CD8-positive, alpha-beta memory T cell (primary cell): ENCODE measurements at places on chromosomes 5 and 9. TPM values are rescaled to one million over a fixed set of nuclear protein-coding genes. Genes with fewer than 3 reads are reported as not detected.
A peak's percentile ranks its signal among the peaks of the same experiment; 100 is the strongest.

DAPK1 gene
- 4.3 TPM for total RNA-seq

DDX31 gene
- total RNA-seq = 28.6 TPM

BAAT gene
- not detected for total RNA-seq

SPATA31E1 gene
- total RNA-seq = not detected

DNA sequence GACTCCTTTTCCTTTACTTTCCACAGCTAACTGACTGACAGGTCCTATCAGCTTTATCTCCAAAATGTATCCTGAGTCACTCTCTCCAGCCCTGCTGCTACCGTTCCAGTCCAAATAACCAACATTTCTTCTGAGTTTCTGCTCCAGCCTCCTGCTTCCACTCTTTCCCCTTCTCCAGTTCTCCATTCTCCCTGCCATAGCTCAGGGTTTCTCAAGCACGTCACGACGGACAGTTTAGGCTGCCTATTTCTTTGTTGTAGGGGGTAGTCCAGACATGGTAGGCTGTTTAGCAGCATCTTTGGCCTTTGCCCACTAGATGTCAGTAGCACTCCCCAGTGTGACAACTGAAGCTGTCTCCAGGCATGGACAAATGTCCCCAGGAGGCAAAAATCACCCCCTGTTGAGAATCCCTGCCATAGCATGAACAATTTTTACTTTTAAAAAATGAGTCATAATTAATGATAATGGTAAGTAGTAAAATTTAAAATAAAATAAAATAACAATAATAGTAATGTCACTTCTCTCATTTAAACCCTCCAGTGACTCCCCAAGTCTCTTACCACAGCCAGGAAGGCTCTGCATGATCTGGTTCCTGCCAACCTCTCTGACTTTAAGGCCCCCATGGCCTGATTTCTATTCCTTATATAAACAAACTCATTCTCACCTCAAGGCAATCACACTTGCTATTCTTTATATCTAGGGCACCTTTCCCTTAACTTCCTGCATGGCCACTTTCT lies 105.4 kb upstream of the FER start:
- peak; percentile 23 for DNase-seq

DNA sequence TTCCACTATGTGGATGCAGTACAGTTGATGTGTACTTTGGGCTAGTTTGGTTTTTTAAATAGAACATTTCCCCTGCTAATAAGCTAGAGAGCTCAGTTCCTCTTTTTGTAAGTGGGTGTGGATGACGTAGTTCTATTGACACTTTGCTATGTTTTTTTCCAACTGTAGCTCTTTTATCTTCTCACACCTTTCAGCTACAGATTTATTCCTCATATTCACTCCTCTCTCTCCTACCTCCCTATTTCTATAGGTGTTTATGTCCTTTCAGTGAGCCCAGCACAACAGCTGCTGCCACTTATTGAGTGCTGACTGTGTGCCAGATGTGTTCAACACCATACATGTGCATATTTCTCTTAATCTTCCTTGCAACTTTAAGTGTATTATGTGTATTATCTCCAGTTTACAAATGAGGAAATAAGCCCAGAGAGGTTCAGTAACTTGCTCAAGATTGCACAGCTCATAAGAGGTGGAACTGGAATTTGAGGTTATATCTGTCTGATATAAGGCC lies 215.7 kb downstream of the SEMA6A start:
- DNase-seq = no peak

DNA sequence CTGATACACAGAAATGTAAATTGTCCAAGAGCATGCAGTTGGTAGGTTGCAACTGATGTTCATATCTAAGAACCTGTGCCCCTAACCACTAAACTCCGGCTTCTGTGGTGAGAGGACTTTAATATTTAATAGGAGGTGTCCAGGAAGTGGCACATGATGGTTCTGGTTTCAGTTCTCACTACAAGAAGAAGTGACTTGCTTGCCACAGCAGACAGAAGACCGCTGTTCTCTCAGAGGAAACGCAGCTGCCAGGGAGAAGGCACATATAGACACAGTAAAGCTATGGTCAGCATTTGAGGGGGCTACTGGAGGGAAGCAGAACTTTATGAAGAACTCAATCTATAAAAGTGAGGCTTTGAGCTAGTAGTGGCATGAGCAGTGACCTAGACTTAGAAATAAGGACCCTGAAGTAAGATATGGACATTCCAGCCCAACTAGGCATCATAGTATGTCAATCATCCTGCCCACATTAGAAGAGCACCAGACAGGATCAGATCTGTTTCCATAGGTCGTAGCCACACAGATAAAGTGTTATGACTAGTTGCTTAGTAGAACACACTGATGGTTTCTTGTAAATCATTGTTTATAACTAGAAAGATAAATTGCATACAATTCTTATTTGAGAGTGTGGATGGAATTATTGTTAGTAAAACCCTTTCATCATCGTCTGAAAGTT lies 36.4 kb upstream of the DAB2 start:
- no peak for DNase-seq

DNA sequence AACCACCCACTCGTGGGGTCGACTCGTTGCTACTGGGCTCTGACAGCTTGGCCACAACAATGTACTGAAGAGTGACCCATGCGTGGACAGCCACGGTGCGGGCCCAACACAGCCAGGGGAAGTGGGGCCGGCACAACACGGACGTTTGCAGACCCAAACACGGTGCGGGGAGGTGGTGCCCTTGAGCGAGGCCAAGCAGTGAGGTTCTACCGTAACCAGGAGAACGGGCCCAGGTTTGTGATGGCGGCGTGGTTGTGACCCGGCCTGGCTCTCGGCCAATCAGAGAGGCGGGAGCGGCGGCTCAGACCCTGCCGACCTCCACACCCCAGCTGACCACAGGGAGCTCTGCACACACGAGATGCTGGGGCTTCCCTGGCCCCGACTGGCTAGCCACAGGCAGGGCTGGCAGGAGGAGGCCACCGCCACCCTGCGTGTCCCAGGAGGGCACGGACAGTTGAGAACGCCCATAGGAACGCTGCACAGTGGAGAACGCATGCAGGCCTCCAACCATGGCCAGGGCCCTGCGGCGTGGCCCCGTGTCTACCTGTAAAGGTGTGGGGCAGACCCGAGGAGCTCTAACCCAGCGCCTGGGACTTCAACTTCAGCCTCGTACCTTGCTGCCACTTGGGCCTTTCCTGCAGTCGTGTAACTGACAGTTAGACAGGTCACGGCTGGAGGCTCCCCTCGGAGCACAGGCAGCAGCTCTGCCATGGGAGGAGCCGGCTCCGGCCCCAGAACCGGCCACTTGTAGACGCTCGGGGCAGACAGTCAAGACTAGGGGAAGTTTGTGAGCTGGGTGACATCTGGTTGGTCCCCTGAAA lies 13.7 kb downstream of the BRD3 start:
- DNase-seq = no peak

DNA sequence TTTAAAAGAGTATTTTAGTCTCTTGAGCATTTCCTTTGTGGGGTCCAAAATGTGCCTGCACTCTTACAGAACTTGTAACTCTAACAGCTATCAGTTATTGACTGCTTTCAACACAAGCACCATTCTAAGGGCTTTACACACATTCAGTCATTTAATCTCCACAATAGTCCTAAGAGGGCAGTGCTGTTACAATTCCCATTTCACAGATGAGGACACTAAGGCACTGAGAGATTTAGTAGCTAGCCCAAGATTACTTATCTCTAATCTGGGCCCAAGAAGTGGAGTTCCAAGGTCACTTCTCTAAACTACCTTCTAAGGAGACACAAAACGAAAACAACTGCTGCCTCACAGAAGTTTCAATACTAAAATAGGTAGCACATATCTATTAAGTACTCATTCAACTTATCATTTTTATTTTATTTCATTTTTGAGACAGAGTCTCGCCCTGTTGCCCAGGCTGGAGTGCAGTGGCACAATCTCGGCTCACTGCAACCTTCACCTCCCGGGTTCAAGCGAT lies 275.2 kb downstream of the CWC27 start:
- no peak for DNase-seq

DNA sequence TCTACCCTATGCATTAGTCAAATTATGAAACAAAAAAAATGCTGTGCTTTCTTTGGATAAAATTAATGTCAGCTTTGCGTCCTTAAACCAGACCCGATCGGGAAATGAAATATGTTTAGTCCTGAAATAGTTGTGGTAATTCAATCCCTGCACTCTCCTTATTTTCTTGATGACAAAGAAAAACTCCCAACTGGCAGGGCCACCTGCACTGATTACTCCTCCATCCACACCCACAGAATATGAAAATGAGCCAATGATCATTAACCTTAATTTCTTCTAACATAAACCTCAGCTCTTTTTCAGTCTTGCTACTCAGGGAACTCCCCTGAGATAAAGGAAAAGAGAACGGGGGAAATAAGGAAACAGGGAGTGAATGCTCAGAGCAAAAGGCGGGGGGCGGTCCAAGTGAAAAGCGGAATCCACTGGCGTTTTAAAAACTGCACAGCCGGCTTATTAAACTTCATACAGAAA lies 245.3 kb downstream of the BNC2 start:
- DNase-seq = no peak
